Brain pericyte (primary cell): ENCODE measurements at places on chromosomes 16 and 17.

GRCh38 chr16:2039274-2040031 is 8.2 kb downstream of the NTHL1 start:
- DNase-seq = peak; percentile 80

GRCh38 chr17:78450696-78451345 is 72.4 kb downstream of the PGS1 start:
- DNase-seq = no peak

GRCh38 chr17:16488186-16488967 is 3.6 kb downstream of the LRRC75A start:
- DNase-seq = no peak

DNA sequence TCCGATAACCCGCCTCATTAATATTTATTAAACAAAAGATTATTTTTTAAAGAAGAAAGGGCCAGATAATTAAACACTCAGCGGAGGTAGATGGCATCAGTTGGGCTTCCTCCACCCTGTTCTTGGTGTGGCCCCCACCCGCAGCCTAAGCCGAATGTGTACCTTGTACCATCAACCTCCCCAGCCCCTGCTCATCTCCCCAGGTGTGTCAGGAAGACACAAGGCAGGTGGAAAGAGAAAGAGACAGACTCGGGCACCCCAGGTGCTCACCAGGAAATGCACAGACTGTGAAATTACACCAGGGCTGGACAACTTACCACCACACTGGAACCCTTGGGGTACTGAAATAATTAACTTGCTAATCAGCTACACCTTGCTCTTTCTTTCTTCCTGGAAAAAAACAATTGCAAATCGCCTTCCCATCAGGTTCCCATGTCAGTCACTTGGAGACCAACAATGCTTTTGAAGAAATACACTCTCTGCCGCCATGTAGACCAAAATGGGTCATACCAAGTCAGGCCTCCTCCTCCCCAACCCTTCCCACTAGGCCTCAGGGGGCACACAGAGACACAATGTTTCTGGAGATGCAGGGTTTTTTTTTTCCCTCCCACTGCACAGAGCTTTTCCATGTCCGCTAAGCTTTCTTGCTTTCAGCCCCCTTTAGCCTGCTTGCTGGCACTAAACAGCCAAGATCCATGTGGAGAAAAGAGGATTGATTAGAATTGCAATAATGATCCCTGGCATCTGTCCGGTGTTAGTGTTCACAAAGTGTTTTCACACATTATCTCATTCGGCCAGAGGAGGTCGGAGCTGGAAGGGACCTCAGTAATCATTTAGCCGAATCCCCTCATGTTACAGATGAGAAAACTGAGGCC is 8.6 kb upstream of the LHX1 start:
- DNase-seq = no peak

DNA sequence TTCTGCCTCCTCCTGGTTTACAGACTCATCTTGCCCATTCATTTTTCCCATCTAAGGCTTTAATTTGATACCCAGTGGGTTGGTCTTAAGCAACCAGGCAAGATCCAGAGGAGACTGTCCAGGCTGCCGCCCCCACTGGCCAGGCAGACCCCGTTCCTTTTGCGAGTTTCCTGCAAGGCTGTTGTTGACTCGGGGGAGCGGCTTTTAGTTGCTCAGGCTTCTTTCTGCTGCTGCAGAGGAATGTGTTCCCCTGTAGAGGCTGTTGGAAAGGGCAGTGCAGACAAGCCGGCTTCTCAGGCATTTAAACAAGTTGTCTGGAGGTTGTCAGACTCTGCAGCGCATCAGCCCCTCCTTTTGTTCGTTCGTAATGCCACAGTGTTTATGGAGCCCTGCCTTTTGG is 231.2 kb downstream of the PRKCA start:
- DNase-seq = no peak
